NCI-H2029 (cell line): ENCODE measurements at places on chromosomes 13 and 19.

GRCh38 chr13:99000137-99000536 lies 22.3 kb upstream of the DOCK9 start:
- no peak for DNase-seq

DNA sequence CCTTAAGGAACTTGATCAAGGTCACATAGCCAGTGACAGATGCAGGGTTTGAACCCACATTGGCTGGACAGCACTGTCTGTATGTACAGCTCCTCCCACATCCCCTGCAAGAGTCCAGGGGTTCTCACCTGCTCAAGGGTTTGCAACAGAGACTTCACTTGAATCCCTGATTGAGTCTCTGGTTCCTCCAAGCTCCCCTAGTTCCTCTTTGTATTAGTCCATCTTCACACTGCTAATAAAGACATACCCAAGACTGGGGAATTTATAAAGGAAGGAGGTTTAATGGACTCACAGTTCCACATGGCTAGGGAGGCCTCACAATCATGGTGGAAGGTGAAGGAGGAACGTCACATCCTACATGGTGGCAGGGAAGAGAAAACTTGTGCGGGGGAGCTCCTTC lies 72.8 kb upstream of the CLDN10 start:
- DNase-seq = no peak

DNA sequence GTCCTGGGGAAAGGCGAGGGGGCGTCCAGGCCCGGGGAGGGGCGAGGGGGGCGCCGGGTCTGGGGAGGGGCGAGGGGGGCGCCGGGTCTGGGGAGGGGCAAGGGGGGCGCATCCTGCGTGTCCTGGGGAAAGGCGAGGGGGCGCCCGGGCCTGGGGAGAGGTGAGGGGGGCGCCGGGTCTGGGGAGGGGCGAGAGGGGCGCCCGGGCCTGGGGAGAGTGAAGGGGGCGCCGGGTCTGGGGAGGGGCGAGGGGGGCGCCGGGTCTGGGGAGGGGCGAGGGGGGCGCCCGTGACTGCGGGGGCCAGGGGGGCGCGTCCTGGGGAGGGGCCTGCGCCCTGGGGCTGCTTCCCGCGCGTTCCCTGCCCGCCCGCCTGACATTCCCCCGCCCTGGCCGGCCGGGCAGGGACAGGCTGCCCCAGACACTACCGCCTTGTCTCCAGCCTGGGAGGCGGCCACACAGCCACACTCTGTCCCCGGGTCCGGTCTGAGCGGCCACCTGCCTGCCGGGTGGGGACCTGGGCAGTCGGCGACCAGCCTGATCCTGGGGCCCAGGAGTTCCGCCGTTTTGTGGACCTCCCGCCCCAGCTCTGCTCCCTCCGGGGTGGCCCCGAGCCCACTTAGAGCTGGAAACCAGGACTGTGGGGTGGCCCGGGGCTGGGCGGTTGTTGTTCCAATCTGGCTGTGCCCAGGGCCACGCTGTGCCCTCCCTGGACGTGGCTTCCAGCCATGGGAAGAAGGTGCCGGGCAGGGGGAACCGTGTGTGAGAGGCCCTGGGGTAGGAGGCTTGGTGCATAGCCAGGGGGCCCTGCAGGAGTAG lies 11.8 kb downstream of the PALM start:
- DNase-seq = no peak

GRCh38 chr13:19836472-19836871 lies 27.0 kb downstream of the ZMYM5 start:
- no peak for DNase-seq

DNA sequence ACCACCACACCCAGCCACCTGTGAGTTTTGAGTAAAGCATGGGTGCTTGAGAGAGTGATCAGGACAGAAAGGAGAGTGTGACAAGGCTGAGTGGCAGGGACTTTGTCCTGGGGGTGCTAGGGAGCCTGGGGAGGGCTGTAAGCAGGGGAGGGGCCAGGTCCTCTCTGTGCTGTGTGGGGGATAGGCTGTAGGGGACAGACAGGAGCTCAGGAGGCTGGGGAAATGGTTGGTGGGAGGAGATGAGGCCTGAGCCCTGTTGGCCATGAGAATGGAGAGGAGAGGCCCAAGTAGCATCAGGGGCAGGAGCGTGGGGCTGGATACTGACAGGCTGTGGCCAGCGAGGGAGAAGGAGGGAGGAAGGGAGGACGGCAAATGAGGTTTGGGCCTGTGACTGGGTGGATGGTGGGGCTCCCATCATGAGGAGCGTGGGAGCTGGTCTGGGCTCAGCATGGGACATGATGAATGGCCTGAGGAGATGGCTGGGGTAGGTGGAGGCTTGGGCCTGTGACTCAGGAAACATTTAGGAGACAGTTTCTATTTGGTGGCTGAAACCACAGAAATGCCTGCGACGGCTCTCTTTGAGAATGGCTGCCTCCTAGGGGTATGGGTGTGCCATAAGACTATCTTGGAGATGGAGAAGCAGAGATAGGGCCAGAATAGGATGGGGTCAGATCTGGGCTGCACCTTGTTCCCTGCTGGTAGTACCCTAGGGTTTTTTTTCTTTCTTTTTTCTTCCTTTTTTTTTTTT lies 25.0 kb downstream of the GRIN2D start:
- DNase-seq = no peak

GRCh38 chr13:75372923-75373841 lies 108.8 kb downstream of the TBC1D4 start:
- no peak for DNase-seq

DNA sequence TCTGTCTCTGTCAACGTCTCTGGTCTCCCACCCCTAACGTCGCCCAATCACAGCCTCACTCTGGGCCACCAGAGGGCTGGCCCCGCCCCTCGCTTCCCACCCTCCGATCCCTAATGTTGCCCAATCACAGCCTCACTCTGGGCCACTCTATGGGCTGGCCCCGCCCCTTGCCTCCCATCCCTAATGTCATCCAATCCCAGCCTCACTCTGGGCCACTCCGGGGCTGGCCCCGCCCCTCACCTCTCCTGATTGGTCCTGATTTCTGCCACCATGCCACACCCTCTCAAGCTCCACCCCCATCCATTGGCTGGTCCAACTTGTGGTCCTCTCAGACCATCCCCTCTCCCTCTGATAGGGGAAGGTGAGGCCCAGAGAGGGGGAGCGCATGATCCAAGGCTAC lies 24.9 kb downstream of the CELF5 start:
- DNase-seq = no peak

DNA sequence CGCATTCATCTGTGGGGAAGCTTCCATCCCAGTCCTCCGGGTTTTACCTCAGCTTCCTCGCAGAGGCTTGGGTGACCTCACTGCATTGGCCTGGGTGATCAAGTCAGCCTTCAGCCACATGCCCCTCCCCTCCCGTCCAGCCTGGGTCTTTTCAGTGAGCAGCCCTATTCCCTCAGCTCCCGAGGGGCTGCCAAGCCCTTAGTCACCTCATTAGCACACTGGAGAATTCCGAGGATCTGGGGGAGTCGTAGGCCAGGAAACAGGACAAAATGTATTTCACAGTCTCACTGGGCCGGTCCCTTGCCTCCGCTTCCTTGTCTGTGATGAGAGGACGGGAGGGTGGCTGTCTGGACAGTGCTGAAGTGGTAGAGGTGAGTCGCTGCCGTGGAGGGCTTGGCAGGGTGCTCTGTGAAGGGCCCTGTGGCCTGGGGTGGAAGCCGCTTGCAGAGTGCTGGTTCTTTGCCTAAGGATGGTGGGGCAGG lies 19.9 kb downstream of the KDM4B start:
- DNase-seq = peak; percentile 36

GRCh38 chr13:77387607-77388200 lies 60.8 kb upstream of the MYCBP2 start:
- no peak for DNase-seq

GRCh38 chr13:113861433-113862030 lies 2.3 kb downstream of the GAS6 start:
- DNase-seq = no peak

DNA sequence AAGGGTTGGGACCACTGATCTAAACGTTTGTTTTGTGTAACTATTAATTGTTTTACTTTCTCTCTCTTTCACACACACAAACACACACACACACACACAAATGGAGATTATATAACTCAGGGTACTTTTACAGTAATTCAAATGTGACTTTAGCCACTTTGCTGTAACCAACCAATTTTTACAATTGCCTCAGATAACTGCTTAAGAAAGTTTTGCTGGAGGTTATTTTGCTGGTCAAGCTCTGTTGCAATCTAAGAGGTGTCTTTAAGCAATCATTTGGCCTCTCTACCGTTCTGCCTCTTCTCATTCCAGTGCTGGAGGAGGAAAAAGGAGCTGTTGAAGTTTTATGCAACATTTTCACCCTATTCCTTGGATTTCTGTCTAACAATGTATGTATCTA lies 63.0 kb downstream of the TBC1D4 start:
- no peak for DNase-seq

DNA sequence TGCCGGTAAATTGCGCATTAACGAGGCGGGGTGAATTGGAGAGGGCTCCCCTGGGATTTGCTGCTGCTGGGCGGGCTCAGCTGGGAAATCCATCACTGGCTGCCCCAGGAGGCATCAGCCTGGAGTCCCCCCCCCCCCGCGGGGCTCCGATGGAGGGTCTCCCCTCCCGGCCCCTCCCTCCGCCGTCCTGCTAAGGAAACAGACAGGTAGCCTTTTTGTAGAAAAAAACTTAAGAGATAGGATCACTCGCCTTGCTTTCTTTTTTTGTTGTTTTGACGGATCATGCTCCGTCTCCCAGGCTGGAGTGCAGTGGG lies 6.8 kb downstream of the TLE6 start:
- DNase-seq = no peak

DNA sequence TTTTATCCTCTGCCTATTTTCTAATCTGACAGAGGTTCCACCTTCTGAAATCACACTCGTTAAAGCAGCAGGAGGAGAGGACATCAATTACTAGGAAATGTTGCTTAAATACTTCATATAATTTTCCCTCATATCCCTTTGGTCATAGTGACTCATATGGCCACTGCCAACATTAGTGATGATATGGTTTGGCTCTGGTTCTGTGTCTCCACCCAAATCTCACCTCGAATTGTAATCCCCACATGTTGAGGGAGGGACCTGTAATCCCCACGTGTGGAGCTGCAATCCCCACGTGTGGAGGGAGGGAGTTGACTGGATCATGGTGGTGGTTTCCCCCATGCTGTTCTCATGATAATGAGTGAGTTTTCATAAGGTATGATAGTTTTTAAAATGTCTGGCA lies 618.4 kb upstream of the SLITRK5 start:
- DNase-seq = no peak

GRCh38 chr19:29741776-29742175 lies 26.7 kb upstream of the C19orf12 start:
- DNase-seq = no peak

GRCh38 chr13:102779436-102780159 lies 6.0 kb upstream of the TEX30 start:
- DNase-seq = no peak

GRCh38 chr13:79898202-79898826 lies 417.4 kb downstream of the NDFIP2 start:
- no peak for DNase-seq

DNA sequence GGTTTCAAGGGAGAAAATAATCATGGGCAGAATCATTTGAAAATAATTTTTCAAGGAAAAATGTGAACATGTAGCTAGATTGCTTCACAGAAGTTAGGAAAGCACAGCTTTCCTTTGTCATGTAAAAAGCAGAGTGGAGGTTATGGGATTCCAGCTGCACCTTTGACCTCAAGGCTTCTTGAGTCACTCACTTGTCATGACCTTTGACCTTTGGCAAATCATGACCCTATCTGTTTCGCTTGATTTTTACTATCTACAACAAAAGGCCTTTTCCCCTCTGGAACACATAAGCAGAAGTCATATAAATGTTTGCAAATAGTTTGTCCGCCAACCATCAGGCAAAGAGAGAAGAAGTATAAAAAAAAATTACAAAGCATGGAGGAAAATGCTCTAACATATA lies 210.7 kb upstream of the MIR17HG start:
- no peak for DNase-seq

DNA sequence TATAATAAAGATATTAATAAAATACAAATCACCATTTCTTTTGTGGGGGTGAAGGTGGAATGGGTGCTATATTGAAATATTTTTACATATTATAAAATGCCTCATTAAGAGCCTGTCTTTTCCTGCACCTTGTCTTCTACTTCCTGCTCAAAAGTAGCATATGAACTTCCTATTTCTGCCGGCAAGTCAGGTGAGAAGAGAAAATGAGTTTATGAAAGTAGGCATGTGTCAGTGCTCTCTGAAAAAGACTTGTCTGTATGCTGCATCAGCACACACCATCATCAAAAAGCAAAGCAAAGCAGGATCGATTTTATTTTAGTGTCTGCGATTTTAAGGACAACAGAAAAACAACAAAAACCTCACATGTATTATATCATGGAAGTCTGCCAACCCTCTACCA lies 114.2 kb downstream of the RAP2A start:
- DNase-seq = no peak

DNA sequence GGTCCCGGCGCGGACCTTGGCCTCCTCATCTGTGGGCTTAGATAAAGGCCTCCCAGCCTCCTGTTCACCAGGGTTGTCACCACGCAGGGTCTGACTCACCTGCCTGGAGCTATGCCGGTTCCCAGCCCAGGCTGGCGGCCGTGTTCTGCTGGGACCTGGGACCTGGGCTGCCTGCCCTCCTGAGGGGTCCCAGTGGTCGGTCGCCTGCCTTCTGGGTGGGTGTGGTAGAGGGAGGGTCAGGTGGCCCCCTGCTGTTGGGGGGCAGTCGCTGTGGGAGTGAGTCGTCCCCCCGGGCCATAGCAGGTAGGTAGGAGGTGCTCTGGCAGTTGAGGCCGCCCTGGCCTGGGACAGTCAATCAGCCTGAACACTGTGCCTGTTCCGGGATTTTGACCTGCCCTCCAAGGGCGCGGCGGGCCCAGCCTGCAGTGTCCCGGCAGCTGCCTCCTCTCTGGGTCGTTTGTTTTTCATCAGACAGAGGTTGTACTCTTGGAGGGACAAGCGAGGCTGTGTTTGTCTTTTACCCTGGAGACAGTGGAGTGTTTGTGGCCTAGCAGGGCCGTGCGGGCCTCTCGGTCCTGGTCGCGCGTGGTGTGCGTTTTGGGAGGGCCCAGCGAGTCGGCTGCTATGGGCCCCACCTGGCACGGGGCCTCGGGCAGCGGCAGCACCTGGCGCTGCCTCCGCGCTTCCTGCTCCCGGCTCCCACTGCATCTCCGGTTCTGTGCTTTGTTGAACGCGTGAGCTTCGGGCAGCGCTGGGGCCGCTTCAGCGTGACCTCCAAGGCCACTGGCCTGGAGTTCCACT lies 2.6 kb downstream of the ADAT3 start:
- DNase-seq = no peak

DNA sequence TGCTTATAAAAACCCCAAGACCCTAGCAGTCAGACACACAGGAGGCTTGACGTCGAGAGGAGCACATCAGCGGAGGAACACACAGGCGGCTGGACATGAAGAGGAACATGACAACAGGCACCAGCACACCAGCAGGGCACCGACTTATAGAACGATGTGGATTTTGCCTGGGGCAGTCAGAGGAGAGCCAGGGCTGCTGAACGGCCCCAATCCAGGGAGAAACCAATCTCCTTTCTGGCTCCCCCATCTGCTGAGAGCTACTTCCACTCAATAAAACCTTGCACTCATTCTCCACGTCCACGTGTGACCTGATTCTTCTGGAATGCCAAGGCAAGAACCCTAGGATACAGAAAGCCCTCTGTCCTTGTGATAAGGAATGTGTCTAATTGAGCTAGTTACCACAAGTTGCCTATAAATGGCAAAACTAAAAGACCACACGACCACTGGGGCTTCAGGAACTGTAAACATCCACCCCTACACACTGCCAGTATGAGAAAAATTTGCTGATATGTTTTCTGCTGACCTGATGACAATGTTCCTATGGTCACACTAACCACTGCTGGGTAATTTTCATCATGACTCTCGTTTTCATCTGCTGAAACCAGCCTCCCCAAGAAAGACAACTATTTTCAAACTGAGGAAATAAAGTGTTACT lies 35.8 kb upstream of the CEACAM21 start:
- DNase-seq = no peak
